ENCODE measurements at places on chromosomes 16 and 17.

- no peak for DNase-seq
Observed at GRCh38 chr17:66760324-66760723, 74.6 kb upstream of the CACNG5 start.

- DNase-seq, result no peak
Observed at GRCh38 chr17:70420861-70421445, 251.6 kb downstream of the KCNJ2 start.

DNA sequence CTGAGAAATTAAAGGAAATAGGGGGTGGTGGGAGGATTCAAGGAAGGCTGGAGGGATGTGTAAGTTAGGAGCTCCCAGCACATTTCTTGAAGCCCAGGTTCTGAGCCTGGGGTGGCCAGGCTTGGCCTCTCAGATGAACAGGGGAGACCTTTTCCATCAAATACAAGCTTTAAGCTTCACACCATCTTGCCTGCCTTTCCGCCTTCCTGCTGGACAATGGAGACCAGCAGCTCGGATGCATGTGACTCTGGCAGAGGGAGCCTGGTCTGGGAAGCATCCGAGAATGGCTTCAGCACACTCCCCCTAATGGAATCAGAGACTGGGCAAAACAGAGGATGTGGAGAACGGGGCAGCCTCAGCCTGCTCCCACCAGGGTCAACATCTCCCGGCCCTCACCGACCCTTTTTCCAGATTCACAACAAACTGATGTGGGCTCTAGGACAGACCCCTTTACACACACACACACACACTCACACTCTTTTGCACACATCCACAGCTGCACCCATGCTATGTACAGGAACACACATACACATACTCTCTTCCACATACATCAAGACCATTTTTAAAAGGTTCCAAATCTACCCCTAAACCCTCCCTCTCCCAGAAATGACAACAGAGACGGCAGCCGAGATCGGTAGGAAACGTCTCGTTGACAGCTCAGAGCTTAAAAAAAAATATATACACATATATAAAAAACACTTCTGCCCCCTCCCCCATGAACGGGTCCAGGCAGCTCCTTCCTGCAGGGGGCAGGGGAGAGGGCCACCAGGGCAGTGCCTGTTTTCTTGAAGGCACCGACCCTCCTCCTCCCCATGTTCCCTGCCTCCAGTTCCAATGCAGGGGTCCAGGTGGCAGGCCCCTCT, 6.5 kb upstream of the ATXN7L3 start:
- DNase-seq, result no peak

- no peak for DNase-seq
Observed at GRCh38 chr16:58105631-58106030, 23.6 kb downstream of the CFAP20 start.

GRCh38 chr16:8686879-8687278, 12.5 kb downstream of the ABAT start:
- DNase-seq, result no peak

GRCh38 chr17:79212149-79213087, 137.8 kb downstream of the ENGASE start:
- no peak for DNase-seq

DNA sequence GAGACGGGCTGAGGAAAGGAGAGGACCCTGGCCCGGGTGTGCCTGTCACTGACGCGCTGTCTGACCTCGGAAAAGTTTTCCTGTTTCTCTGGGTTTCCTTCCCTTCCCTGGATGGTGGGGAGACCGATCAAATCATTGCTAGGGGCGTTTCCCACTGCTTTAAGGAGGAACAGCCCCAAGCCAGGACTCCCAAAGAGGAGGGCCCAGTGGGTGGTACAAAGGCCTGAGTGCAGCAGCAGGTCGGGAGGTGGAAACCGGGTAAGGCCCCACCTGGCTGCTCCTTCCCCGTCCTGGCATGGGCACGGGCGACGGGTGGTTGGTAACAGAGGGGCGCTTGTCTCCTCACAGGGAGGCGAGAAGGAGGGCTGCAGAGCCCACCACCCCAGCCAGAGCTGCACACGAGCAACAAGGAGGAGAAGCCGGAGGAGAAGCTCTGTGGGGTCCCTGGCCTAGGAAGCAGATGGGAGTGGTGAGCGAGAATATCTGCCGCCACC, 2.2 kb downstream of the SRL start:
- no peak for DNase-seq

GRCh38 chr17:43034894-43035293, 9.9 kb downstream of the RND2 start:
- DNase-seq, result no peak

DNA sequence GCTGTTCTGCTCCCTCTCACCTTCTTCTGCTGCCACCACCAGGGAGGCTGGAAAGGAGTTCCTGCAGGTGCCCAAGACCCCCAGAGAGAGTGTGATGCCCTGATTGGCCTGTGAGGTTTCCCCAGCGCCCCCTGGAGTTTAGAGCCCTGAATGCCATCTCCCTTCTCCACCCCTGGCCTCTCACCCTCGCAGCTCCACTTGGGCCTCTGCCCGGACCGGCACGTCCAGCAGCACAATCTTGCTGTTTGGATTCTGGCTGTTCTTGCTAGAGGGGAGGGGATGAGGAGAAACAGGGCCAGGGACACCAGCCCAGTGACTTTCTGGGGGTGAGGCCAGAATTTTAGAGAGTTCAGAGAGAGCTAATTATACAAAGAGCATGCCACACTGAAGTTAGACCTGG, 12.5 kb upstream of the FAM171A2 start:
- peak; percentile 76 for DNase-seq

DNA sequence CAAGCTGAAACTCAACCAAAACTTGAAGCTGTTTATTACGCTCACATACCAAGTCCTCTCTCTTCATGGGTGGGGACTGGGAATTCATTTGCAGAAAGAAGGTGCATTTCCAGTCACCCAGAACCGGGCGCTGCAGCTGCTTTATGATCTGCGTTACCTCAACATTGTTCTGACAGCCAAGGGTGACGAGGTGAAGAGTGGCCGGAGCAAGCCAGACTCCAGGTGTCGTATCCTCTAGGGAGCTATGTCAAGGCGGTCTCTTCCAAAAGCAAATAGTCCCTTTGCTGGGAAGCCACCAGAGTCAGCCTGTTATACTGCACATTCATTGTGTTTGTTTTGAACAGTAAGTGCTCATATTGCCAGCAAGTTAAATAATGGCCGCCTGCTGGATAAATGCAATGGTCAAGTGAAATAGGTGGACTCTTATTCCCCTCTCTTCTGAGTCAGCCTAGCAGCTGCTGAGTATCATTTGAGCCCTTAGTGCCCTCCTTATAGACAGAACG, 12.7 kb downstream of the COG1 start:
- DNase-seq, result no peak

DNA sequence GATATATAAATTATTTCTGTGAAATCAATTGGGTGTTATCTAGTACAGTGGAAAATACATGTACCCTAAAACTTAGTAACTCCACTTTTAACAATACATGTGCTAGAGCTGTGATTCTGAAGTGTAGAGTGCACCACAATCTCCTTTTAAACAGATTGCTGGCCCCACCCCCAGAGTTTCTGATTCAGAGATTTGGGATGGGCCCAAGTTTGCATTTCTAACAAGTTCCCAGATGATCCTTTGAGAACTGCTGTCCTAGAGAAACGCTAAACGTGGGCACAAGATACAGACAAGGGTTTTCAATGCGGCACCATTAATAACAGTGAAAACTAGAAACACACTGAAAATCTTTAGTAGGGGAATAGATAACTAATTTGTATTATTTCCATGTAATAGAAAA, 49.2 kb downstream of the NXPH3 start:
- no peak for DNase-seq

- no peak for DNase-seq
Observed at GRCh38 chr17:81339191-81339533, 44.1 kb upstream of the SLC38A10 start.

GRCh38 chr17:21535686-21536375, 156.5 kb upstream of the KCNJ18 start:
- no peak for DNase-seq

- no peak for DNase-seq
Observed at GRCh38 chr17:61325382-61326073, 74.1 kb upstream of the TBX2 start.

DNA sequence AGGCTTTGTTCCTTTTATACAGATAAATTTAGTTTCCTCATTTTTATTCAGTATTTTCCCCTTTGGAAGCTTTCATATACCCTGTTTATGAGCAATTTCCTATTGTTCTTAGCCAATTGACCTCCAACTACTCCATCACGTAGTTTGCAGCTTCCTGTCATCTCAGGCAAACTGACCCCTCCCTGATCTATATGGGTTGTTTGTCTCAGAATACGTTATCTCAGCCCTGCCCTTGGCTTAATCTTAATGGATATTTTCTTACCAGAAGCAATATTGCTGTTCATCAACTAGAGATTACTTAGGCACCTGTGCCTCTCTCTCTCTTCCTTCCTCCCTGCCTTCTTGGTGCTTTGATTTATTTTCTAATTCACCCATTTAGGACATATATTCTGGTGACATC, 81.2 kb downstream of the ZNF18 start:
- no peak for DNase-seq

DNA sequence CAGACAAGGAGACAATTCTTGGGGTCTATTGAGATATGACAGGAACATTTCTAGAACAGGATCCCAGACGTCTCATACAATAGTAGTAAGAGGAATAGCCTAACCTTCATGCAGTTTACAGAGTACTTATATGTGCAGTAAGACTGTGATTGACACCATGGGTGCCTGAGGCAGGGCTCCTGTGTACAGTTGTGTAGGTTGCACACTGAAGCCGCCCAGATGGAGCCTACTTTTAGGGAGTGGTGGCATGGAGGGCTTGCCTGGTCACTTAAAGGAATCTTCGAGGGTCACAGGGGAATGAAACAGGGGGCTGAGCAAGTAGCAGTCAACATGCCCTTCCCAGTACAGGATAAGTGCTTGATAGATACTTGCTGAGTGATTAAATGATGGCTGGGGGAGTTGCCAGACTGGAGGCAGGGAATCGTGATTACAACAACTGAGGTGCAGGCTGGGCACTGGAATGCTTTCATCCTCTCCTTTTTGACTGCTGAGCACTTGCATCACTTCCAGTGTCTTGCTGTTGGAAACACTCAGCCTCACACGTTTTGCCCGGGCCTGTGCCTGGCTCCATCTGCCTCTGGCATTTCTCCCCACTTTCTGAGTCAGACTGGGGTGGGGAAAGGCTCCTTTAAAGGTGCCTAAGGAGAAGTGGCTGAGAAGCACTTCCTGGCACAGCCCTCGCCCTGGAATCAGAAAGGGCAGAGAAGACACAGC, 71.0 kb downstream of the COPRS start:
- peak; percentile 57 for DNase-seq

- DNase-seq, result no peak
Observed at GRCh38 chr16:86846136-86846535, 267.8 kb downstream of the FOXL1 start.

DNA sequence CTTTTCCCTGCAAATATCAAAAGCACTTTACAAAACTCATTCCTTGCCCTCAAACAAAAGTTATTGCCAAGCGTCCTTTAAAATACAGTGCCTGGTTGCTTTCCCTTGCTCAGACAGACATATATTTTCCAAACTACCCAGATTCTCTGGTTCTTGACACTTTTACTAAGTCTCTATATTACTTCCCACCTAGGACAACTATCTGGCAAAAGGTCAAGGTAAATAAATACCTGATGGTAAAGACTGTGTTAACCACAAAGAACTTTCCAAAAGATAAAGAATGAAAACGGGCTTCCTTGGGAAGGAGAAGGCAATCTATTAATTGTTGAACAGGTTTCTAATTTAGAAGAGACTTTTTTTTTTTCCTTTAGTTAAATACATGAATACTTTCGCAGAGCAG, 1.9 kb downstream of the HS3ST3A1 start:
- no peak for DNase-seq

DNA sequence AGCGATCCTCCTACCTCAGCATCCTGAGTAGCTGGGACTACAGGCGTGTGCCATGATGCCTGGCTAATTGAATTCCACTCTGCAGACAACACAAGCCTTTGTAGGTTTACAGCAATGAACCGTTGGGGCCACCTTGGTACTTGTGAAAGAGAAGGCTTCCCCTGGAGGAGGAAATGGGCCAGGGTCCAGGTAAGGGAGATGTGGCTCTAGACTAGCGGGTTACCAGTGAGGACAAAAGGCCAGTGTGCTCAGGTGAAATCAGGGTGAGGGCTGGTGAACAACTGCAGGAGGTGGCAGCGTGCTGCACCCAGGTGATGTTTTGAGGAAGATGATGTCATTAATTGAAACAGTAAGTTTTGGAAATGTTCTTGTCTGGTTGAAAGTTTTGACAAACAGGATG, 6.7 kb downstream of the SDR42E1 start:
- no peak for DNase-seq

GRCh38 chr16:63628812-63629211, 1493.1 kb downstream of the CDH11 start:
- DNase-seq, result no peak
